Hair follicle dermal papilla cell (primary cell): ENCODE measurements at places on chromosomes 16 and 17. TPM values are rescaled to one million over a fixed set of nuclear protein-coding genes. Genes with fewer than 3 reads are reported as not detected.

The CCDC78 gene
- 2.8 and 2.9 TPM in 2 replicates for total RNA-seq

The SLC2A4 gene
- total RNA-seq = under 0.01 and 0.12 TPM in 2 replicates

The TMED6 gene
- total RNA-seq = not detected in 2 replicates

The TSNAXIP1 gene
- 0.49 and 1.3 TPM in 2 replicates for total RNA-seq

The GAS7 gene
- total RNA-seq = 32.1 and 48.0 TPM in 2 replicates

The CEP112 gene
- 10.3 and 10.5 TPM in 2 replicates for total RNA-seq

The C17orf50 gene
- not detected in 2 replicates for total RNA-seq

The EVPLL gene
- not detected in 2 replicates for total RNA-seq

The KAT7 gene
- 41.7 and 50.6 TPM in 2 replicates for total RNA-seq

The ZFP3 gene
- total RNA-seq = 2.7 and 3.1 TPM in 2 replicates

The ZFP1 gene
- total RNA-seq = 14.9 and 16.5 TPM in 2 replicates

The SPATA22 gene
- 0.49 and 0.85 TPM in 2 replicates for total RNA-seq

The CASKIN1 gene
- total RNA-seq = 0.12 and 0.16 TPM in 2 replicates

The KRTAP4-9 gene
- not detected in 2 replicates for total RNA-seq

The FBXW10 gene
- 0.24 and 0.32 TPM in 2 replicates for total RNA-seq

The ATXN1L gene
- 17.9 and 20.9 TPM in 2 replicates for total RNA-seq

The NTN3 gene
- total RNA-seq = 0.73 and 0.97 TPM in 2 replicates

The CNTNAP4 gene
- 0.12 and 0.16 TPM in 2 replicates for total RNA-seq

The KRTAP4-4 gene
- not detected in 2 replicates for total RNA-seq

The ABCA8 gene
- 0.49 and 1.3 TPM in 2 replicates for total RNA-seq

The RNF222 gene
- not detected in 2 replicates for total RNA-seq

The P2RX5 gene
- total RNA-seq = not detected in 2 replicates

The NOD2 gene
- total RNA-seq = 0.73 and 1.5 TPM in 2 replicates

The SLC13A2 gene
- total RNA-seq = not detected in 2 replicates

The TMEM107 gene
- 11.0 and 14.8 TPM in 2 replicates for total RNA-seq
